ENCODE measurements at places on chromosomes 4 and X. TPM values are rescaled to one million over a fixed set of nuclear protein-coding genes. Genes with fewer than 3 reads are reported as not detected.

DNA sequence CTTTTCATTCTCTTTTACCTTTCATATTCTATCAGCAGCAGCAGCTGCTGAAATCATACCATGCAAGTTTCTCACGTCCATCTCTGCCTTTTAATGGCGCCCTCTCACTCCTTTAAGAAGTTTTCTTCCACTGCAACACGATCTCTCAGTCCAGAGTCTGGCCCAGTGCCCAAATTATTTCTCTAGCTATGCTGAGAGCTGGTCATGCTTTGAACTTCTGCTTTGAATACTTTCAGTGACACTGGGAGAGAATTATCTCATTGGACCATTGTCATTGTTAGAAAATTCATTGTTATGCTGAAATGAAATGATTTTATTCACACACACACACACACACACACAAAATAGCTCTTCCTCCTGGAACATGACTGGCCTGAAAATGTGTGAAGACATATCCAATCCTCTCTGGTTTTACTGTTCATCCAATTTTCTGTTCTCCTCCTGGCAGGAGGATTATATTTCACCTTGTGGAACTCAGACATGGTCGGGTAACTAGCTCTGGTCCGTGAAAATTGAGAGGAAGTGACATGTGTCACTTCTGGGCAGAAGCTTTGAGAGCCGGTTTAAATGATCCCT, 1.3 kb upstream of the PDHA1 start:
- no peaks in the 10 kb centered on the region for H3K27me3 ChIP-seq
- H3K4me3 ChIP-seq = no peak overlapping the region
- no peak overlapping the region for H3K27ac ChIP-seq

GRCh38 chr4:24922416-24922815, 9.6 kb upstream of the CCDC149 start:
- no peak overlapping the region for H3K27ac ChIP-seq
- H3K36me3 ChIP-seq = no peaks in the 10 kb centered on the region
- peaks cover 19% of the 10 kb centered on the region for H3K4me1 ChIP-seq
- H3K4me3 ChIP-seq = no peak overlapping the region
- DNase-seq = no peak
- H3K27me3 ChIP-seq = peaks cover 5% of the 10 kb centered on the region

DNA sequence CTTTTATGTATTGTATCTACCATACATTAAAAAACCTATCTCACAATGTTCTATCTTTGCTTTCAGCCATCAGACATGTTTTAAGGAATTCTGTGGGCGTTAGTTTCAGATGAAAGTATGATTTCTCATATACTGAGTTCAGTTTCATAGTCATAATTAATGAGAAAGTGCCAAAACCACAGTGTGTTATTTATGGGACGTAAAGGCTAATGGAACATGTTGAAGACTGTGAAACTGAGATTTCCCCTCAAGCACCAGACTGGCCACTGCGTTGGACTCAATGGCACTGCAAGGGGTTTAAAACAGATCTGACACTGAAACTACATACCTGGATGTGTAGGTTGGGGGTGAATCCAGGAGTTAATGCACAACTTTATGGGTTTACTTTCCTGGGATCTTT, 32.0 kb downstream of the F8 start:
- DNase-seq = no peak
- H3K27me3 ChIP-seq = no peaks in the 10 kb centered on the region
- no peaks in the 10 kb centered on the region for H3K4me1 ChIP-seq
- H3K27ac ChIP-seq = no peak overlapping the region
- no peaks in the 10 kb centered on the region for H3K36me3 ChIP-seq
- no peak overlapping the region for H3K4me3 ChIP-seq

GRCh38 chr4:6909970-6910339, 329 bp downstream of the TBC1D14 start:
- no peak overlapping the region for H3K27ac ChIP-seq
- H3K36me3 ChIP-seq = no peaks in the 10 kb centered on the region
- peak overlapping the region; percentile 90 for H3K4me3 ChIP-seq
- no peak for DNase-seq

DNA sequence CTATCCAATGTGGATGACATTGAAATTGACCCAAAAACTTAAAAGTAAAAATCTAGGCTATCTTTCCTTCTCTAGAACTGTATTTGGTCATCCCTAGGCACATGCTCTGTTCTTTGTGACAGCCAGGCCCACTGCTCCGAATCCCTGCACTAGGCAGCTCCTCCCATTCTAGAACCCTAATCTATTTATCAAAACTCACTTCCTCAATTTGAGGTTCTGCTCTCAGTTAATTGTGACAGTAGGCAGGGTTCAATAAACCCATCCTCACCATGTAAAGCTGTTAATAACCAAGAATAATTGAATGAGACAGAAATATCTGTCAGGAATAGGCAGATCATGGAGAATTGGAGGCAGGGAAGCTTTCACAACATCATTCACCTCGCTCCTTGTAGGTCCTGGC, 51.9 kb upstream of the IRF2 start:
- no peak overlapping the region for H3K4me3 ChIP-seq
- no peaks in the 10 kb centered on the region for H3K36me3 ChIP-seq

- DNase-seq = peak; percentile 92
- peaks cover 22% of the 10 kb centered on the region for H3K4me1 ChIP-seq
- H3K36me3 ChIP-seq = no peaks in the 10 kb centered on the region
Observed at GRCh38 chrX:20265221-20265725, 1.4 kb downstream of the RPS6KA3 start.

- no peaks in the 10 kb centered on the region for H3K27me3 ChIP-seq
- peak; percentile 48 for DNase-seq
- no peaks in the 10 kb centered on the region for H3K36me3 ChIP-seq
- H3K4me3 ChIP-seq = no peak overlapping the region
- H3K27ac ChIP-seq = peak overlapping the region; percentile 66
- peaks cover 13% of the 10 kb centered on the region for H3K4me1 ChIP-seq
Observed at GRCh38 chrX:48045410-48046311, 25.8 kb downstream of the ZNF630 start.

- peaks cover 43% of the 10 kb centered on the region for H3K36me3 ChIP-seq
- H3K27me3 ChIP-seq = no peaks in the 10 kb centered on the region
- H3K4me1 ChIP-seq = peaks cover 3% of the 10 kb centered on the region
- DNase-seq = peak; percentile 65
Observed at GRCh38 chr4:2831611-2832308, 11.9 kb upstream of the ADD1 start.

- H3K4me3 ChIP-seq = no peak overlapping the region
- no peaks in the 10 kb centered on the region for H3K36me3 ChIP-seq
- no peak for DNase-seq
- peaks cover 15% of the 10 kb centered on the region for H3K4me1 ChIP-seq
- no peak overlapping the region for H3K27ac ChIP-seq
Observed at GRCh38 chr4:119046263-119046662, 89.4 kb upstream of the MYOZ2 start.

GRCh38 chr4:101008503-101008902, 338.8 kb downstream of the PPP3CA start:
- no peak overlapping the region for H3K27ac ChIP-seq
- no peaks in the 10 kb centered on the region for H3K36me3 ChIP-seq
- peaks cover 5% of the 10 kb centered on the region for H3K4me1 ChIP-seq
- no peak for DNase-seq

GRCh38 chr4:145904413-145905177, 34.0 kb downstream of the ZNF827 start:
- H3K36me3 ChIP-seq = peaks cover 8% of the 10 kb centered on the region
- peak; percentile 65 for DNase-seq
- H3K27ac ChIP-seq = no peak overlapping the region

- H3K4me3 ChIP-seq = no peak overlapping the region
- H3K27ac ChIP-seq = peak overlapping the region; percentile 87
- H3K27me3 ChIP-seq = peaks cover 8% of the 10 kb centered on the region
- no peaks in the 10 kb centered on the region for H3K36me3 ChIP-seq
- no peak for DNase-seq
- H3K4me1 ChIP-seq = peaks cover 20% of the 10 kb centered on the region
Observed at GRCh38 chrX:115367951-115368350, 78.4 kb downstream of the LUZP4 start.

GRCh38 chrX:39133971-39134370, 332.7 kb downstream of the MID1IP1 start:
- H3K27ac ChIP-seq = no peak overlapping the region
- peaks cover 18% of the 10 kb centered on the region for H3K27me3 ChIP-seq
- no peak overlapping the region for H3K4me3 ChIP-seq

DNA sequence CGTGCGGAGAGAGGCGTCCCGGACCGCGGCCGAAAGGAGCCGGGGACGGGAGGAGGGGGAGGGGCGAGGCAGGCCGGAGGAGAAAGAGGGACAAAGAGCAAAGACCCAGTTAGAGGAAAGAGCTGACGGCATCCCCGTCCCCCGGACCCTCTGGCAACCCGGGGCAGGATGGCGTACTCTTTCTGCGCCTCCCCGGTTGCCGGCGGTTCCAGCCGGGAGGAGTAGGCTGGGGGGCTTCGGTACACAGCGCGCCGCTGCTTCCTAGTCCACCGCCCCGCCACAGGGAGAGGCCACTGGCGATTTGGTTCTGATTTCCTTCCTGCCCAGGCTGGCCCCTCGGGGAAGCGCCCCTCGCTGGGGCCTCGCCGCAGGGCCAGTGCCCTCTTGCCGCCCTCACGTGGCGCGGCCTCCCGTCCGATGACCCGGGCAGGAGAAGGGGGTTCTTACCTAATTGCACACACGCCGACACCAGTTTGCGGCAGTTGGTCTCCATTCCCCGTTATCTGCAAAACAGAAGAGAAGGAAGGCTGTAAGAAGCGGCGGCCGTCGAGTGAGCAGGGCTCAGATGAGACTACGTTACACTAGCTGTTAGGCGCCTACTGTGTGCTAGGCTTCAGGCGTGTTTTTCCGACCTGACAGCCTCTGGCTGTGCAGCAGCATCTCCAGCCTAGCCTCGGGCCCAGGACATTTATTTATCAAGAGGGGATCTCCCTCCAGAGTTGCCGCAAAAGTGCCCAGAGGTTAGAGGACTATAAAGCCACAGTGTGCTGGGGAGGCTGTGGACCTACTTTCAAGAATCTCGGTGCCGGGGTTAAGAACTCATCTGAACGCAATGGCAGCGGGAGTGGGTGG, 9.9 kb upstream of the PITX2 start:
- H3K36me3 ChIP-seq = no peaks in the 10 kb centered on the region
- H3K4me1 ChIP-seq = peaks cover 10% of the 10 kb centered on the region
- H3K4me3 ChIP-seq = peak overlapping the region; percentile 67
- peak; percentile 83 for DNase-seq
- H3K27ac ChIP-seq = no peak overlapping the region
- peaks cover 98% of the 10 kb centered on the region for H3K27me3 ChIP-seq

The ELF4 gene
- total RNA-seq = 25.0 TPM

The SHROOM4 gene
- total RNA-seq = 1.8 TPM

The SMIM14 gene
- 61.5 TPM for total RNA-seq

The GRIA2 gene
- under 0.01 TPM for total RNA-seq

The ALAS2 gene
- not detected for total RNA-seq

The NLGN4X gene
- total RNA-seq = 11.5 TPM

The ZNF518B gene
- total RNA-seq = 25.3 TPM

The DTHD1 gene
- total RNA-seq = not detected

The SMIM31 gene
- not detected for total RNA-seq

Measured in osteoblast (primary cell).